ENCODE measurements at places on chromosomes 3 and 15.

- H3K27me3 ChIP-seq = peaks cover 15% of the 10 kb centered on the region
- peaks cover 19% of the 10 kb centered on the region for H3K36me3 ChIP-seq
- H3K27ac ChIP-seq = no peak overlapping the region
- no peak for DNase-seq
- peaks cover 2% of the 10 kb centered on the region for H3K4me1 ChIP-seq
These were observed 922 bp upstream of the TAMM41 start for GRCh38 chr3:11847607-11848006.

GRCh38 chr3:197226179-197226578, 72.2 kb downstream of the DLG1 start:
- H3K36me3 ChIP-seq = peaks cover under 1% of the 10 kb centered on the region
- DNase-seq = no peak
- H3K4me1 ChIP-seq = peaks cover 4% of the 10 kb centered on the region
- no peak overlapping the region for H3K27ac ChIP-seq
- H3K4me3 ChIP-seq = no peak overlapping the region

DNA sequence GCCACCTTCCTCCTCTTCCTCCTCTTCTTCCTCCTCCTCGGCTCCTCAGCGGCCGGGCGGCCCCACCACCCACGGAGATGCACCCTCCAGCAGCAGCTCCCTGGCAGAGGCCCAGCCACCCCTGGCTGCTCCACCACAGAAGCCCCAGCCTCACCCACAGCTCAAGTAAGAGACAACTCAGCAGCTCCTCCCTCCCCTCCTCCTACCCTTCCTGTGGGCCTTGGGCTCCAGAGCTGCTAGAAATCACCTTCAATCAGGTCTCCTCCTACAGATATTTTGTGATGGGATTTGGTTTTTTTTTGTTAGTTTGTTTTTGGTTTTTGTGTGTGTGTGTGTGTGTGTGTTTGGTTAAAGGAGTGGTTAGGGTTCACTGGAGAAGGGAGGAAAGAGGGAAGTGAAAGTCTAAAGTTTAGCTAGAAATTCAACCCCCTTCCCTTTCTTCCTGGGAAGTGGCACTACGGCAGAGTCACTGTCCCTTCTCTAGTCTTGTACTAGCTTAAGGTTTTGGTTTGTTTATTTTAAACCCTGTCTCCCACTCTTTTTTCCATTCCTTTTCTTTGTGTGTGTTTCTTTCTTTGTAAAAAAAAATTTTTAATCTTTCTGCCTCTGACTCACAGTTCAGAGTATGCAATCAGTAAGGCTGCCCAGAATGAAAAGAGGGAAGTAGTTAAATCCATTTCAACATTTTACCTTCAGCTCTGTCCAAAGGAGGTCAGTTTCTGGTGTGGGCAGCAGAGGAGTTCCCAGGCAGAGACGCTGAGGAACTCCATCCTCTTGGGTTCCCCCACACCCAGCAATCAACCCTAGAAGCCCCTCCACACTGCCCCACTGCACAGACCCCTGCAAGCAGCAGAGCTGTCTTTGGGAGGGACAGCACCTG, 29.0 kb upstream of the TIMP4 start:
- H3K27me3 ChIP-seq = no peaks in the 10 kb centered on the region
- peak overlapping the region; percentile 55 for H3K27ac ChIP-seq
- H3K36me3 ChIP-seq = no peaks in the 10 kb centered on the region
- peak overlapping the region; percentile 30 for H3K4me3 ChIP-seq
- DNase-seq = peak; percentile 57

DNA sequence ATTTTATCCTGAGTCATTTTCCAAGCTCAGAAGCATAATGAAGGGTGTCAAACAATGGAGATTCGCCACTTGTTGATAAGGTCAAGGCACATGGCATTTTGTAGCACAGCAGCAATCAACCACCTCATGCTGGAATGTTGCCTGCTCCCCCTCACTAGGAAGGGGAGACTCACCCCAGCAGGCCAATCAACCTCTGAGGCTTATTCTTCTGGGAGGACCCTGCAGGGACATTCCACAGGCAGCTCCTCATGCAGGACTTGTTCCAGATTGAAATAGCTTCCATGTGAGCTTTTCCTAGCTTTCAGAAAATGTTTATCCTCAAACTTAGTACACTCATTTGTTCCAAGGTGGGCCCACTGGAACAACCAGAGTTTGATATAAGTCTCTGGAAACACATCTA, 77.6 kb downstream of the SSR3 start:
- H3K4me1 ChIP-seq = no peaks in the 10 kb centered on the region
- no peak overlapping the region for H3K27ac ChIP-seq
- no peak overlapping the region for H3K4me3 ChIP-seq
- no peaks in the 10 kb centered on the region for H3K36me3 ChIP-seq

DNA sequence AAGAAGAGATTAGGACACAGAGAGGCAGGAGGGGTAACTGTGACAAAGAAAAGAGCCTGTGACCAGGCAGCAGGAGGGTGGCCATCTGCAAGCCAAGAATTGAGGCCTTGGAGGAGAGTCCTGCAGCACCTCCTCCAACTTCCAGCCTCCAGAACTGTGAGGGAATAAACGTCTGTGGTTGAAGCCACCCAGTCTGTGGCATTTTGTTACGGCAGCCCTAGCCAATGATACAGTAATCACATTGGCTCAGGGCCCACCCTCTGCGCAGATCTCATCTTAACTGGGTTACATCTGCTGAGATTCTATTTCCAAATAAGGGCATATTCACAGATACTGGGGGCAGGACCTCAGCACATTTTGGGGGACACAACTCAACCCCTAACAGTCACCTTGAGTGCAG, 11.3 kb downstream of the SELENOS start:
- H3K27me3 ChIP-seq = no peaks in the 10 kb centered on the region
- H3K27ac ChIP-seq = no peak overlapping the region
- peaks cover 25% of the 10 kb centered on the region for H3K36me3 ChIP-seq

GRCh38 chr15:38707802-38708671, 143.4 kb upstream of the RASGRP1 start:
- no peaks in the 10 kb centered on the region for H3K36me3 ChIP-seq
- peaks cover 4% of the 10 kb centered on the region for H3K4me1 ChIP-seq
- H3K27me3 ChIP-seq = peaks cover 6% of the 10 kb centered on the region
- H3K4me3 ChIP-seq = no peak overlapping the region

DNA sequence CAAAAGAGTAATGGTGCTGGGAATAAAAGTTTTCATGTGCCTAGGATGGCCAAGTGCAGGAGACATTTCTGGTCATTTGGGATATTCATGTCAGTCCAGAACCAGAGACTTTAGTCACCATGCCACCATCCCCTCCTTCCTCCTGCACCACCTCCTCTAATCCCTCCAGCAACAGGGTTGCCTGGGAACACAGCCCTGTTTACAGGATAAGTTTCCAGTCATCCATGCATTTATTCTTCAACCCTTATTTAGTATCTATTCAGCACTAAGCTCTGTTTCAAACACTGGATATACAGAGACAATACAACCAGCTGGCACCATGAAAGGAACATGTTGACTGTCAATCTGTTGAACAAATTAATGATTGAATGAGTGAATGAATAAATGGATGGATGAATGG, 211.7 kb downstream of the CLSTN2 start:
- H3K4me1 ChIP-seq = no peaks in the 10 kb centered on the region
- H3K36me3 ChIP-seq = no peaks in the 10 kb centered on the region
- H3K27ac ChIP-seq = no peak overlapping the region
- H3K4me3 ChIP-seq = no peak overlapping the region
- peaks cover 4% of the 10 kb centered on the region for H3K27me3 ChIP-seq

Data from mesenchymal stem cell (in vitro differentiated cells and primary cell).